Fibroblast of villous mesenchyme (primary cell): ENCODE measurements at places on chromosomes 13 and 19.

DNA sequence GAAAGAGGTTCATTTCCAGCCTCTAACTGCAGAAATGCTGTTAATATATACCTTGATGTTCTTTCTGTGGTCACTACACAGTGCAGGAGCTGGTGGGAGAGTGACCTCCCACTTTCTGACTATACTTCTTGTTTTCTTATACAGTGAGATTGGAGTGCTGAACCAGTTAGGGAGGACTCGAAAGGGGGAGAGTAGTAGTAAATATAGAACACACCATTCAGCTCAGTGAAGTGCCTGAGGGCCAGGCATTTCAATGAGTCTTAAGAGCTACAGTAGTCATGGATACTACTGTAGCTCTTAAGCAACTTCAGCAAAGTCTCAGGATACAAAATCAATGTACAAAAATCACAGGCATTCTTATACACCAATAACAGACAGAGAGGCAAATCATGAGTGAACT, 372.9 kb downstream of the MTUS2 start:
- no peak for DNase-seq

DNA sequence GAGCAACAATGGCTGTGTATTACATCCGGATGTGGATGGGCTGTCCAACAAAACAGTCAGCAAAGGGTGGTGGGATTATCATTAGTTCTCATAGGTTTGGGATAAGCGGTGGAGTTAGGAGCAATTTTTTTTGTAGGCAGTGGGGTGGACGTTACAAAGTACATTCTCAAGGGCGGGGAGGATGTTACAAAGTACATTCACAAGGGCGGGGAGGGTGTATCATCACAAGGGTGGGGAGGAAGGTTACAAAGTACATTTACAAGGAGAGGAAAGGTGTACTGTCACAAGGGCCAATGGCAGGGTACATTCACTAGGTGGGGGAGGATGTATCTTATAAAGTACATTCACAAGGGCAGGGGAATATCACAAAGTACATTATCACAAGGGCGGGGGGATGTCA, 20.8 kb upstream of the ZNF561 start:
- DNase-seq, result no peak

DNA sequence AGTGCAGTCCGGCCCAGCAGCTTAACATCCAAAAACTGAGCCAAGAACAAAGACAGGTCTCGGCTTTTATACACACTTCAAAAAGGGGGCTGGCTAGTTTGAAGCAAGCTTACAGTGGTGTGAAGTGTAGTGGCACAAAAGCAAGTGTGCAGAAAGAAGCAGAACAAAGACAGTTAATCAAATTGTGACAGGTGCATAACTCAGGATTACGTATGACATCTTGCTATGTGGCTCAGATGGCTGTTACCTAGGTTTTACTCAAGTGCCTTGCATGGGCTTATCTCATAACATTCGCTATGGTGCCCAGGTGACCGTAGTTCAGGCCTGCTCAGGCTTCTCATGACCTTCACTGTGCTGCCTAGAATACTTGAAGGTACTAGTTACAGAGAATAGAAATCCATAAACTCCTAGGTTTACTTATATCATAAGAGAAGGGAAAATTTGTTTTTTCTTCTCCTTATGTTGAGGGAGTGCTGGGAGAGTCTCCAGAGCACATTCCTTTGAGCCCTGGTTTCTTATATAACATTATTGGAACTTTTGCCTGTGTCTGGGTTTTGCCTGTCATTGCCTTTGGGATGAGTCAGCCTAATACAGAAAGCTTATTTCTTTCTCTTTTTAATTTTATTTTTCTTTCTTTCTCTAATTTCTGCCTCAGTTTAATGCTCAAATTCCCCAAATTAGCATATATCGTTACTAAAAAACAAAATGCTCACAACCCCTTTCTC, 1629.1 kb upstream of the PCDH20 start:
- DNase-seq, result no peak

GRCh38 chr13:40984668-40985366, 34.3 kb downstream of the ELF1 start:
- peak; percentile 56 for DNase-seq

- peak; percentile 80 for DNase-seq
Measured at GRCh38 chr19:16587833-16588823, 15.9 kb upstream of the SLC35E1 start.

DNA sequence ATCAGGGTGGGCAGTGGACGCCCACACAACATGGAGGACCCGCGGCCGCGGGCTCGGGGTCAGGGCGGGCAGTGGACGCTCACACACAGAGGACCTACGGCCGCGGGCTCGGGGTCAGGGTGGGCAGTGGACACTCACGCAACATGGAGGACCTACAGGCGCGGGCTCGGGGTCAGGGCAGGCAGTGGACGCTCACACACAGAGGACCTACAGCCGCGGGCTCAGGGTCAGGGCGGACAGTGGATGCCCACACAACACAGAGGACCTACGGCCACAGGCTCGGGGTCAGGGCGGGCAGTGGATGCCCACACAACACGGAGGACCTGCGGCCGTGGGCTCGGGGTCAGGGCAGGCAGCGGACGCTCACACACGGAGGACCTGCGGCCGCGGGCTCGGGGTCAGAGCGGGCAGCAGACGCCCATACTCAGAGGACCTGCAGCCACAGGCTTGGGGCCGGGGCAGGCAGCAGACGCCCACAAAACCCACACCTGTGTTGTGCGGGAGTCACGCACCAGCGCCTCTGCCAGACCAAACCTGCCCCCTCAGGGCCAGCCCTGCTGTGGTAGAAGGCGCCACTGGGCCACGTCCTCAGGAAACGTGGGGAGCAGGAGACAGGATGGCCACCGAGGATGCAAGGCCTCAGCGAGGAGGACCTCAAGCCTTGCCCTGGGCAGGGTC, 27.6 kb upstream of the C13orf46 start:
- DNase-seq, result no peak

GRCh38 chr19:12834566-12834943, at the start of gene RTBDN:
Gene RTBDN (minus strand): TSS chr19:12834579. CDS start chr19:12829979, 4,600 bp downstream.
- DNase-seq, result no peak

GRCh38 chr19:49157445-49158224, at the start of gene TRPM4:
Gene TRPM4 (plus strand): TSS chr19:49157792. CDS start chr19:49157867, 75 bp downstream.
- peak; percentile 73 for DNase-seq

DNA sequence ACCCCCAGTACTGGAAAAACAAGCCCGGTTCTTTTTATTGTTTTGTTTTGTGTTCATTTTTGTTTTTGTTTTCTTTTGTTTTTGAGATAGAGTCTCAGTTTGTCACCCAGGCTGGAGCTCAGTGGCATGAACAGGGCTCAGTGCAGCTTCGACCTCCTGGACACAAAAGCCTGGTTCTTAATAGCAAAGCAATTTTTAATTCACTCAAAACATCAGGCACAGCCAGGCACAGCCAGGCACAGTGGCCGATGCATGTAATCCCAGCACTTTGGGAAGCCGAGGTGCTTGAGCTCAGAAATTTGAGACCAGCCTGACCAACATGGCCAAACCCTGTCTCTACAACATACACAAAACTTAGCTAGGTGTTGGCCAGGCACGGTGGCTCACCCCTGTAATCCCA, 30.7 kb downstream of the INSR start:
- no peak for DNase-seq

GRCh38 chr19:36160821-36161596, 8.8 kb upstream of the COX7A1 start:
- no peak for DNase-seq

DNA sequence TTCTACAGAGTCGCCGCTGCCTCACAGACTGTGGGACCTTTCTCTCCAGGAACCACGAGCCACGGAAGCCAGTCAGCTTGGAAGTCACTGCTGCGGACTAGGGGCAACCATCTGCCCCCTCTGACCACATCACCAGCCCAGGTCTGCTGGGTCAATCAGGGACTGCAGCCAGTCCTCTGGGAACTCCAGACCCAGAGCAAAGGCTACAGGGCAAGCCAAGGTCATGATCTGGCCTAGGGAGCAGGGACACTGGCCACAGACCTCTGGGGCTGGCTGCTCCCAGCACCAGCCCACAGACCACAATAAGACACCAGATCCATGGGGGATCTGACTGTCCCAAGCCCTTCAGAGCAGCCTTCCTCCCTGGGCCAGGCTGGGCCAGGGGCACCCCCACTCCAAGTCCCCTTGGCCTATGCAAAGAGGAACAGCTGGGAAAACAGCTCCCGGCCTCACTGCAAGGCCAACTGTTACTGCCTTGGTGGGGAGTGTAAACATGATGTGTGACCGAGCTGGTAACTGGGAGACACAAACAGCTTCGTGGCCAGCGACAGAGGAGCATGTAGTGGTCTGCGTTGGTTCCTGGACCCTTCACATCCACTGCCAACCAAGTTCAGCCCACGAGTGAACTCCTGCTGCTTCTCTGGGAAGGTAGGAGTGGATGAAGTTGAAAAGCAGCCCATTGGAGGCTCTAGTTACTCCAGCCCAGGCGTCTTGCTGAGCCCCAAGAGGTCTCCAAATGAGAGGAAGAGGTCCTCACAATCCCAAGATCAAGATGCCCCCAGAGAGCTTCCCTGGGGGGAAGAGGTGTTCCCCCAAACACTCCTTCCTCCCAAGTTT, 1.5 kb downstream of the AKT2 start:
- no peak for DNase-seq

- peak; percentile 68 for DNase-seq
Measured at GRCh38 chr13:30846311-30846710, 59.8 kb upstream of the MEDAG start.

DNA sequence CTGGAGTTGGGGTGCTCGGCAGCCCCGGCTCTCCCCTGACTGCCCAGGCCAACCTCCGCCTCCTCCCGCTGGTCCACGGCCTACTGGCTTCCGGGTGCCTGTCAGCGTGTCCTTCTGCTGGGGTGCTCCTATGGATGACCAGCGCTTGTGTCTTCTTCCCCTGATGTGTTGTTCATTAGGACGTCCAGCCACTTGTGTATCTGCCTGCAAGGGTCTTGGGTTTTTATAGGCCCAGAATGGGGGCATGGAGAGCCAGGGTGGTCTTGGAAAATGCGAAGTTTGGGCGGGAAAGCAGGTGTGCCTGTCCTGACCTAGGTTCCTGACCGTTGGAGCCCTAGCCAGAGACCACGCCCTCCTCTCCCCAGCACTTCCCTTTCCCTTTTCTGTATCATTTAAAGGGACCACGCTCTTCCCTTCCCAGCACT, 139.8 kb downstream of the SLITRK5 start:
- DNase-seq, result no peak

- no peak for DNase-seq
Measured at GRCh38 chr19:12694641-12695040, 1.8 kb downstream of the FBXW9 start.

DNA sequence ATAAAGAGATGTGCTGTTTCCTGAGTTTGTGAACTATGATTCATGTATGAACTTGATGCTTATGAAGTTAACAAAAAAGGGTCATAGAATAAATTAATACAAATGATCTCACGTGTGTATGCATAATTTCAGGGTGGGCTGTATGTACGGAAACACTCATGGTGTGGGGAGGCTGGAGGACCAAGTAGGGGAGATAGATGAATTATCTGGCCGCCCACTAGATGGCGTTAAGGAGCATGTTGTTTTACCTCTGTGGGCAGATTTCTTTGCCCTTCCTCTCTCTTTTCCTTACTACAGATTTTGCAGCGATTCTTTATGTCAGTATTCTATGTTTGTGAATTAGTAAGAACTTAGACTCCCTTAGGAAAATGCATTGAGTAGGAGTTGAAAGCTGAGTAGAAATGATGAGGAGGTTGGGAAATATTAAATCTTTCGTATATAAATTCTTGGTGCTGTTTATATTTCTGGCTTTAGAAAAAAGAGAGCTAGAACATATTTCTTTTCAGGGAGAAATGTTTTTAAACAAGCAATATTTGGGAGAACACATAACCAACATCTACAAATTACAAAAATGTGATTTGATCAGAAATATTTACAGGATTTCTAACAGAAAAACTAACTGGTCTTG, 47.4 kb upstream of the TMTC4 start:
- DNase-seq, result peak; percentile 56

GRCh38 chr13:44930963-44931623, 58.2 kb downstream of the NUFIP1 start:
- DNase-seq, result peak; percentile 28

GRCh38 chr19:10009714-10010224, 535 bp downstream of the COL5A3 start:
- DNase-seq, result peak; percentile 6

- peak; percentile 29 for DNase-seq
Measured at GRCh38 chr13:101326710-101327109, 89.6 kb downstream of the NALCN start.

GRCh38 chr13:43133792-43134191, 110.4 kb downstream of the DNAJC15 start:
- DNase-seq, result no peak

GRCh38 chr13:21326155-21327031, 132.7 kb downstream of the ZDHHC20 start:
- peak; percentile 40 for DNase-seq

- DNase-seq, result peak; percentile 18
Measured at GRCh38 chr13:91347996-91348905, 764 bp downstream of the MIR17HG start.

GRCh38 chr13:27556109-27556508, 64.2 kb downstream of the LNX2 start:
- no peak for DNase-seq

DNA sequence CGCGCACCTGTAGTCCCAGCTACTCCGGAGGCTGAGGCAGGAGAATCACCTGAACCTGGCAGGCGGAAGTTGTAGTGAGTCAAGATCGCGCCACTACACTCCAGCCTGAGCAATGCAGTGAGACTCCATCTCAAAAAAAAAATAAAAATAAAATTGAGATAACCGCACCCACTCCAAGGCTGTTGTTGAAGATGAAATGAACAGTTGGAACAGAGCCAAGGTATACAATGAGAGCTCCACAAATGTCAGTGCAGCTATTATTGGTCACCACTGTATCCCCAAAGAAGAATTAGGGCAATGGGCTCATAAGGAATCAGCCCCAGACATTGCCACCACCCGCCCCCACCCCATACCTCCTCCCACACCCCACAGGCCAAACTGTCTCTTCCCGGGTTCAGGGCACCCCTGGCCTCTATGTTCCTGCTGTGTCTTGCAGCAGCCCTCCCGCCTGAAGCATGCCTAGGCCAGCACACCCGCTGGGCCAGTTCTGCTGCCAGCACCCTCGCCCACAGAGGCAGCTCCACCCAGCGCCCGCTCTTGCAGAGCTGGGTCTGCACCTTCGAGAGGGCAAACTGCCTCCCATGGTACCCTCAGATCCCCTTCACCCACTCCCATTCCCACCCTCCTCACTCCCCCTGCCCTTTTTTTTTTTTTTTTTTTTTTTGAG, 3.5 kb upstream of the S1PR5 start:
- no peak for DNase-seq

GRCh38 chr19:52200044-52200443, 10.2 kb downstream of the PPP2R1A start:
- DNase-seq, result peak; percentile 83

DNA sequence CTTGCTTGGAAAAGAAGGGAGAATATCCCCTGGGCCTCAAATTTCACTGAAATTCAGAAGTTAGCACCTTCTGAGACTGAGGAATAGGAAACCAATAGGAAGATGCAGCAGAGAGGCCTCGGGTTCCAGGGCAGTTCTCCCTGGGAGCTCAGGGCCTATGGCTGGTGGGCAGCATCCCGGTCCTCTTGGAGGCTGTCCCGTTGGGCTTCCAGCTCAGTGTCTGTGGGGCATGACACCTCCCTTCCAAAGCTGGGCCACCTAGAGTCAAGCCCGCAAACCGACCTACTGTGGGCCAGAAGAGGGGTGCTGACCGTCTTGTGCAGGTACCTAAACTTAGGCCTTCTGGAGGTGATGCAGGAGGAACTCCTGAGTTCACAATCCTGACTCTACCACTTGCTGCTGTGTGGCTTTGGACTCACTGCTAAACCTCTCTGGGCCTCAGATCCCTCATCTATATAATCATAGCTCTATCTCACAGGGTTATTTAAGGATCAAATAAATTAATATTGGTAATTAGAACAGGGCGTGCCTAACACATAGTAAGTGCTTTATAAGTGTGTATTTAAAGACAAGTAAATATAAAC, 17.1 kb downstream of the SIAH3 start:
- no peak for DNase-seq
